ENCODE measurements at places on chromosomes 7 and 10. TPM values are rescaled to one million over a fixed set of nuclear protein-coding genes. Genes with fewer than 3 reads are reported as not detected.

GRCh38 chr7:98090116-98090515 lies 16.5 kb upstream of the LMTK2 start:
- DNase-seq = no peak

DNA sequence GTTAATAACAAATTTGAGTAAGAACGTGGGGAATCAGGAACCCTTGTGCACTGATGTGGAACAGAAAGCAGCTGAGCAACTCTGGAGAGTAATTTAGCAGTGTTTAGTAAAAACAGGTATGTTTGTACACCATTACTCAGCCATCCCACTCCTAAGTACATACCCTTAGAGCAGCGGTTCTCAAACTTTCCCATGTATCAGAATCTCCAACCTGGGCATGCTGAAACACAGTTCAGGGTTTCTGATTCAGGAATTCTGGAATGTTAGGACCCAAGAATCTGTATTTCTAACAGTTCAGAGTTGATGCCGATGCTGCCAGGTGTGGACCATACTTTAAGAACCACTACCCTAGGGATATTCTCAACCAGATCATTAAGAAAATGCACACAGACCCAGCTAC lies 5.1 kb downstream of the SGMS1 start:
- DNase-seq = no peak

- no peak for DNase-seq
Observed at GRCh38 chr7:28474640-28475039, 62.3 kb downstream of the CREB5 start.

DNA sequence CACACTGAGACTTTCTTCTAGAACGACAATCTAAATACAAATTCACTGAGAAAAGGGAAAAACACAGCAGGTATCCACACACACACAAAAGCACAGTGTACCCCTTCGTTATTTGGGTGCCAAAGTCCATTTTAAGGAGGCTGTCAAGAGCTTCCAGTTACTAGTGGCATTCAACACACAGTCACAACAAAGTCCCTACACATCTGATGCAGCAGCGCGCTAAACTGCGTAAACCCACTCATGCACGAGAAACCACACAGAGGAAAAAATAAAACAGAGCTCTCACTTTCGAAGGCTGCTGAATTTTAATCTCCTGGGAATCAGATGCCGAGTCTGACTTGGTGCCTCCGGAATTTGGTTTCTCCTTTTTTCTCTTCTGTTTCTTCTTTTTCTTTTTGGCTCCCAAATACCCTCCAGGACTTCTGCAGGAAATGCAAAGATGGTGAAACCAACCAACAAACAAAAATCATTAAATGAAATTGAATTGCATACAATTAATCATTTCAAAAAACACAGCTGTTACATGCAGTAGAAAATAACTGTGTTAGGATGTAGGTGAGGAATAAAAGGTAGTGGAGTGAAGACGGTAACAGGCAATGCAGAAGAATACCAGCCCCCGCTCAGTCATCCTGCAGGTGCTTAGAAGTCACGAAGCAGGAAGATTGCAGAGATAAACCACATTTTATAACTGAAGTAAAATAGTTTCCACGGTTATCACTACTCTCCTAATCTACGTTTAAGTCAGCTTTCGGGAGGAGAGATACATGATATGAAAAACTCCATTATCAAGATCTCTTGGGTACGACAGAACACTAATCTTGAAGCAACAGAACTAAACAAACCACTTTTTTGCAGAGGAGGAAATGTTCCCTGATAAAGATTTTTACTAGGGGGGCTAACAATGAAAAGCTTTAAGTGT lies 27.1 kb downstream of the NMT2 start:
- DNase-seq = no peak

DNA sequence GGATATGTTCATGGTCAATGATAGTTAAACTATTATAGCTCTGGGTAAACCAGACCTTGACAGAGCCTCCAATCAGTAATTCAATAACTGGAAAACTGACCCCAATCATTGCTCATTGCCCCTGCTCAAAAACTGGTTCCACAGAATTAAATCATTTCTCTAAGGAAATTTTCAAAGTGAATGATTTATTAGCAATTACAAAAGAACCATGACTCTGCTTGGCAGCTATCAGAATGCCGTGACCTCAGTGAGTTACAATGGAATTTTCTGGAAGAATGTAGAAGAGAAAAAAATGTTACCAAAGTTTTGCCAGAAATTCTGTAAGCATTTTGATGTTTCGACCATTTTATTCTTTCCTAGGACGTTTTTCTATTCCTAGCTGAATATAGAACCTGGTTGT lies 106.8 kb upstream of the APBB1IP start:
- DNase-seq = no peak

Gene CREB5
- not detected for total RNA-seq
